T-helper 17 cell (primary cell): ENCODE measurements at places on chromosomes 3 and 15. TPM values are rescaled to one million over a fixed set of nuclear protein-coding genes. Genes with fewer than 3 reads are reported as not detected.

Gene SYNM
- total RNA-seq = 2.7 TPM

Gene TMEM212
- not detected for total RNA-seq

Gene EFL1
- total RNA-seq = 9.2 TPM

Gene CCR5
- total RNA-seq = 8.3 TPM

Gene DUOXA1
- total RNA-seq = not detected

Gene ANKDD1A
- total RNA-seq = 8.9 TPM

Gene PDE12
- total RNA-seq = 30.2 TPM

Gene SLC6A1
- total RNA-seq = not detected

Gene REC114
- total RNA-seq = not detected

Gene SGO1
- total RNA-seq = 1.0 TPM

- DNase-seq = no peak
Observed at GRCh38 chr3:458653-459310, 262.2 kb downstream of the CHL1 start.

GRCh38 chr15:99682455-99682854 is 50.8 kb downstream of the LYSMD4 start:
- no peak for DNase-seq

GRCh38 chr15:39365161-39365560 is 215.7 kb upstream of the THBS1 start:
- DNase-seq = no peak

DNA sequence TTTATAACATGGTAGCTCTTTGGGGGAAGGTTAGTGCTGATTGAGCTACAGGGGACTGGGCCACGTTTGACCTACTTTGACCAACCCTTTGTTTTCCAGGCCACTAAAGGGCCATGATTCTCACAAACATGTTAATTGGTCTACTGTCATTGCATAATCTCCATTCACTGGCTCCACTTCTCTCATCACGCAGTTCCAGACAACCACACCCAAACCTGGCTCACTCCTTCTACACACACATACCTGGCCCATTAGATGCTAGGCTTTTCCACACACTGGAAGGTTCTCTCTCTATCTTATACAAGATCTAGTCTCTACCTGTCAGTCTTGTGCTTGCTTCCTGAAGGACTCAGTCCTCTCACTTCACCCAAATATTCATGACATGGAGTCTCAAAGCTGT is 15.9 kb downstream of the TGM5 start:
- DNase-seq = no peak

DNA sequence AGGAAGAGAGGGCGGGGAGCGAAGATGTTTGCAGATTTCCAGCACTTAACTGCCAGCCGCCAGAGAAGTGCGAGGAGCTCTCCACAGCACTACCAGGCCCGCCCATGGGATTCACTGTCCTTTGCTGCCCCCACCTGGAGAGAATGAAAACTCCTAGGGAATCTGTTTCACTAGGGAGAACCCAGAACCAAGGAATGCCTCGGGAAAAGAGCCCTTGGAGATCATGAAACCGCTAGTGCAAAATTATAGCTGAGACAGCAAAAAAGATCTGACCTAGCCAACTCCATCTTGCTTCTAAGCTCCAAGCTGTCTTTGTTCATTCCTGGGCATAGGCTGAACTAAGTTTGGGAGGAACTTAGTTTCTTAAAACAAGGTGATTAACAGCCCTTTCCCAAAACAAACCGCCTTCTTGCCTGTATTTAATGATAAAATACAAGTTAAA is 82.6 kb upstream of the GCNT3 start:
- DNase-seq = peak; percentile 65

GRCh38 chr3:14289590-14290461 is 111.2 kb downstream of the LSM3 start:
- DNase-seq = no peak

DNA sequence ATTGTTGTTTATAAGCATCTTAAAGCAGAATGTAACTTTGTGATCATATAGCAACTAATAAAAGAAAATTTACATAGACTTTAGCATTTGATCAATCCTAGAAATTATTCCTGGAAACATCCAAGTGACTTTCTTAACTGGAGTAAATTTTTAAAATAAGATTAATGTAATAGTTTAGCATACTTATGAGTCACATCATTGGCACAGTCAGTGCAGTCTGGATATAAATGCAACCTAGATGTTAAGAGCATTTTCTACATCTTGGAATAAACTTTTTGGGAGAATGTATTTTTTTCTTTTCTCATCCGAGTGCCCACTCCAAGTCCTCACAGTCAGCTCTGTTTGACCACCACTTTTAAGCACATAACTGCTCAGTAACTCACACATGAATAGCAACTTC is 324.6 kb upstream of the PLSCR5 start:
- DNase-seq = no peak

DNA sequence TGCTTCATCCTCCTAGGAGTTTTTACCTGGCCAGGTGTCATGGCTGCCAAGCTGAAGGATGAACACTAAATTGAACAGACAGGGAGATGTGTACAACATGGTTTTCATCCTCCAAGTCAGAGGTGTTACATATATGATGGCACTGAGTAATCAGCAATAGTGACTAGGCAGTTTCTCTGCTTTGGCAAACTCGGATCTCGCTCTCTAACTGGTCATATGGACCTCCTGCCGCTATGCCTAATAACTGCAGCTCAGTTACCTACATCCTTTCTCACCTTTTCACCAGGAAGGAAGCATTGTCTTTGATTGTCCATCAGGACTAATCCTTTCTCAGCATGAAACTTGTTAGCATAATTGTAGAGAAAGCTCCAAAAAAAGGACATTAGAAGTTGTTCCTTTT is 175.9 kb upstream of the PLSCR5 start:
- no peak for DNase-seq

DNA sequence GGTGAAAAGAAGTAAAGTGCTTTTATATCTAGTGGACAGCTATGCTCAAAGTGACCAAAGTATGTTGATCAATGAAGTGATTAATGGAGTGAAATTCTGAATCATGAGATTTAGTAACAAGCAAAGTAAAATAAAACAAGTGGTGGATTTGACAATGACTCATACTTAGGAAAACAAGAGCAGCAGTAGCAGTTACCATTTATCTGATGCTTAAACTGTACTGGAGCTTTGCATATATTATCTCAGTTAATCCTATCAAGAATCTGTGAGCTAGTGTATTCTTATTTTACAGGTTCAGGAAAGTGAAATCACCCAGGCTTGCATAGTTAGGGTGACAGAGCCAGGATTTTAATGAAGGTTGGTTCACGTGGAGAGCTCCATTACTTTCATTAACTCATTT is 50.6 kb upstream of the SPATA16 start:
- no peak for DNase-seq
